Choroid plexus epithelial cell (primary cell): ENCODE measurements at places on chromosomes 6 and 20.

- DNase-seq = peak; percentile 54
Observed at GRCh38 chr6:127879685-127880084, 21.2 kb downstream of the THEMIS start.

DNA sequence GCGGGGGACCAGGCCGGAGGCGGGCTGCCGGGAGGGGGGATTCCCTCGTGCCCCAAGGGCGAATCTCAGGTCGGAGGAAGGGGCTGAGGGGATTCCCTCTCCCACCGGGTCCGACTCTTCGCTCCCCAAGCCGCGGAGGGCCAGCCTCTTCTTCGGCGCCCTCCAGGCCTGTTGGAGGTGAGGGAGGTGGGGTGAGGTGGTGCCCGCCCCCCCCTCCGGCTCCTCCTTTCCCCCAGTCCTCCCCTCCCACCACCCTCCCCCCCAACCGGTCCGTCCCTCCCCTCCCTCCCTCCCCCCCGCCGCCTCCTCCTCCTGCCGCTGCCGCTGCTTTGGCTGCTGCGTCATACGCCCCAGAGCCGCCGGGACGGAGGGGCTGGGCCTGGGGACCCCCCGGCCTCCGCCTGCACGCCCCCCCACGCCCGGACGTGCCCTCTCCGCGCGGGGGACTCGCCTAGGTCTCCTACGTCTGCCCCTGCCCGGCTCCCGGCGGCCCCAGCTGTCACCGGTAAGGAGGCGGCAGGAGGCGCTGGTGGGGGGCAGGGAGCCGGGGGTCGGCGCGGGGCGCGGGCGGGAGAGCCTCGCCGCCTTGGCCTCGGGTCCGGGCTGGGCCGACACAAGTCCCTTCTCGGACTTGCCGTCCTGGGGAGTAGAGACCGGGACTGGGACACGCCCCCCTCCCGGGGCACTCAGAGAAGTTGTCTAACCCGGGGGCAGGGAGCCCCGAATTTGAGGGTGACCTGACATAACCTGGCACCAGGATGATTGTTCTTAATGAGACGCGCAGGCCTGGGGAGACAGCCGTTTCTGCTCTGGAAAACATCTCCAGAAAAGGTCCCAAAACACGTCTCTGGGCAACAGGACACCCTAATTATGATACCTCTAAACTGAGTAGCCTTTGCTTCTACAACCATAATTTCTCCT is at the start of gene PHF1:
Gene PHF1 (plus strand): TSS at position 304 of the 921 bp plus-strand sequence. CDS start 1,250 bp downstream, outside the sequence.
- peak; percentile 88 for DNase-seq

GRCh38 chr6:23537828-23538227 is 588.2 kb upstream of the NRSN1 start:
- no peak for DNase-seq

GRCh38 chr6:117298941-117299340 is 33.6 kb downstream of the VGLL2 start:
- DNase-seq = no peak

GRCh38 chr6:126198631-126199030 is 141.3 kb upstream of the CENPW start:
- DNase-seq = no peak

GRCh38 chr6:142026471-142026870 is 106.3 kb upstream of the GJE1 start:
- DNase-seq = no peak

GRCh38 chr6:144912474-144912873 is 627.3 kb downstream of the UTRN start:
- peak; percentile 76 for DNase-seq

- DNase-seq = no peak
Observed at GRCh38 chr6:148140772-148141557, 201.7 kb upstream of the SASH1 start.

- DNase-seq = no peak
Observed at GRCh38 chr6:170073846-170074245, 217.0 kb downstream of the DLL1 start.

DNA sequence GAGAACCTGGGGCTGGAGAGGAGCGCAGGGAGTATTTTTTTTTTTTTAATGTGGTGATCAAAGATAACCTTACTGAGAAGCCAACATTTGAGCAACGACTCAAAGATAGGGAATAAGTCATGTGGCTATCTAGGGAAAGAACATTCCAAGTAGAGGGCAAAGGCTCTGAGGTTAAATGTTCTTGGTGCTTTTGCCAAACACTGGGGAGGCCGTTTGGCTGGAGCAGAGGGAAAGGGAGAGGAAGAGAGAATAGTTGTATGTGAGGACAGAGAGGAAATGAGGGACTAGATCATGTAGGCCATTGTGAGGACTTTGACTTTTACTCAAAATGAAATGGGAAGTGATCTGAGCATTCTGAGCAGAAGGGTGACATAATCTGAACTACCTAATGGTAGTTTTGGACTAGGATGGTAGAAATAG is 27.8 kb downstream of the ACSS2 start:
- DNase-seq = peak; percentile 13

- DNase-seq = no peak
Observed at GRCh38 chr6:1626481-1626880, 16.8 kb downstream of the FOXC1 start.

GRCh38 chr20:62655282-62656196 is 13.2 kb downstream of the SLCO4A1 start:
- peak; percentile 3 for DNase-seq

DNA sequence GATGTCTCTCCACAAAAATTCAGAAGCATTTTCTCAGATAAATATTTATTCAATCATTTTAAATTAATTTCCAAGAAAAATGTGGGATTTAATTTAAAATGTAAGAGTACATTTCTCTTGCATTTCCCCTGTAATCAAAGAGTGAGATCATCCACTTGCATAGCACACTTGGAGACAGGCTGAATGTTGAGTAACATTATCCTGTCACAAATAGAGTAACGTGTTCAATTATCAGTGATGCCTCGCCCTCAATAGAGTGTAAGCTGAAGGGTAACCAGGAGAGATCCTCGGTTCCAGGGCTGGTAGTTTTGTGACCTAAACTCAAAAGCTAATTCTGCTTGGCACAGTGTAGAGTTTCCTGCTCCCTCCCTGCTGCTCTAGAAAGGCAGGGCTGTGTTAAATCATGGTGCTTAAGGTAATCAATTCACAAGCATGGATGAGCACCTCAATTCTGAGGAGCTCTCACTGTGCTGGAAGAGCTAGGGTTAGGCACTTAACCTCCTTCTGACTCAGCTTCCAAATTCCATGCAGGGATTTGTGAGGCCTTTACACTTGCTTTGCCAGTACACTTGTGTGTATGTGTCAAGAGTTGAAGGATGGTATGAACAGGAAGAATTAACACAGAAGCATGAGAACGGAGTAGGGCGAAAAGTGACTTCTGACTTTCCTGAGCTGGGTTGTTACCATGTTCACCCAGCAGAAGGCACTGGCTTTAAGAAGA is 56.6 kb downstream of the MMUT start:
- no peak for DNase-seq

DNA sequence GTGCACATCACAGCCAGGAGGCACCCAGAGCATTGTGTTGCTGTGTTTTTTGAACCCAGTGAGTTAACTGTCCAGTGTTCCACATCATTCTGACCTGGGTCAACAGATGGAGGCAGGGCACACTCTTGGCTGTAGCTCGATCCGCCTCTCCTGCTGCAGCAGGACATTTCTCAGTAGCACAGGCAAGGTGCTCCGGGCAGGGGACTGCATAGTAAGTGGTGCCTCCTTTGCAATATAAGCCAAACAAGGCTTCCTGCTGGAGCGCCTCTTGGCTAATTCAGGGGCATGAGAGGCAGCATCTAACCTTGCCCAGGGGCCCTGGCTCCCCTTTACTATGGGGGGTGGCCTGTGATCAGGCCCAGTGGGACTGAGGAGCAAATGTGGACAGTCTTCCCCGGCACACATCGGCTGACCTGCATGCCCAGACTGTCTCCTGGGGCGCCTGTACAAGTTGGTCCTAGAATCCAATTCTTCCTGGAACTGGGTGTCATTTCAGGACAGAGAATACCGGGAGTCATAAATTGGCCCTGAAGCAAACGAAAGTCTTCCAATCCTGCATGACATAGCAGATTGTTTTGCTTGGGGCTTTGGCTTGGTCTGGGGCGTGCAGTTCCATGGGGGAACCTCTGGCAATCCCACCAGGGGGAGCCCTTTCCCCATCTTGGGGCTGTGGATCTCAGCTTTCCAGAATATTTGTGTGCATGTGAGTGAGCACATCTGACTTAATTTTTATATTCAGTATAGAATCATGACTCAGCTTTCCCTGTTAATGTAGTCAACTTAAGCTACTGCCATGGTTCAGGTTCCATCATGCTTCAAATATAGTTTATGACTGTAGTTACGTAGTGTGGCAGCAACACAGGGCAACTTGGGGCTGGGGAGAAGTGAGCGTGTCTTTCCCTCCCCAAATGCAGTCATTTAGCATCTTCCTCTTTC is 56.0 kb upstream of the DDR1 start:
- DNase-seq = peak; percentile 93

- peak; percentile 52 for DNase-seq
Observed at GRCh38 chr6:132236744-132237143, 164.5 kb downstream of the MOXD1 start.

GRCh38 chr6:13846841-13847240 is 32.5 kb upstream of the MCUR1 start:
- no peak for DNase-seq

DNA sequence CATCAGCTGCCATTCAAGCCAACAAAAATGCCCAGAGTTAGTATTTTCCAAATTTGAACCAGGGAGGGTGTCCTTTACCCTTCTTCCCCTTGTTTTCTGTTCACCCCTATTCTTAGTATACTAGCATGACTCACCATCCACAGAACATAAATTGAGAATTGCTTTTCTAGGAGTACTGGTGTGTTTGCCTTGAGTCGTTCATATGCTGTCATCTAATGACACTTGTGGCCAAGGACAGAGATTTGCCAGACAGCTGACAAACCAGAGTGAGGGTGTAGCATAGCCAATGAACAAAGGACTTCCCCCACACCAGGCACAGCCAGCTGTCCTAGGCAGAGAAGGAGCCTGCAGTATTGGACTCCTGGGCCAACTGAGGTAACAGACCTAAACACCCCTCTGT is 62.2 kb downstream of the FILIP1 start:
- DNase-seq = peak; percentile 51

GRCh38 chr6:118913161-118913560 is 19.2 kb downstream of the ASF1A start:
- no peak for DNase-seq

DNA sequence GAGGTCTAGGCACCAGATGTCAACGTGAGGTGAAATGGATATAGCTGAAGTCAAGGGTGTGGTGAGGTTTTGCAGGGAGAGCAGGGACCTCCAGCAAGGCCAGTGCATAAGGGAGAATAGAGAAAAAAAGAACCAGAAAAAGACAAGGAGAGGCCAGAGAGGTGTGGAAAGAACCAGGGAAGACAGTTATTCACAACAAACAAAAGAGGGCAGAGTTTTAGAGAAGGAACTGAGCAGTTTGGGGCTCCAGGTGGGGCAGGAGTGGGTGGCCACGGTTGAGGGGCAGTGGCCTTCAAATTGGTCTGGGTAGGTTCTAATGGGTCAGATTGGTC is 11.6 kb upstream of the NQO2 start:
- no peak for DNase-seq

GRCh38 chr6:157021993-157022740 is 245.0 kb downstream of the ARID1B start:
- DNase-seq = peak; percentile 96

- no peak for DNase-seq
Observed at GRCh38 chr6:20055916-20056315, 156.4 kb downstream of the MBOAT1 start.

DNA sequence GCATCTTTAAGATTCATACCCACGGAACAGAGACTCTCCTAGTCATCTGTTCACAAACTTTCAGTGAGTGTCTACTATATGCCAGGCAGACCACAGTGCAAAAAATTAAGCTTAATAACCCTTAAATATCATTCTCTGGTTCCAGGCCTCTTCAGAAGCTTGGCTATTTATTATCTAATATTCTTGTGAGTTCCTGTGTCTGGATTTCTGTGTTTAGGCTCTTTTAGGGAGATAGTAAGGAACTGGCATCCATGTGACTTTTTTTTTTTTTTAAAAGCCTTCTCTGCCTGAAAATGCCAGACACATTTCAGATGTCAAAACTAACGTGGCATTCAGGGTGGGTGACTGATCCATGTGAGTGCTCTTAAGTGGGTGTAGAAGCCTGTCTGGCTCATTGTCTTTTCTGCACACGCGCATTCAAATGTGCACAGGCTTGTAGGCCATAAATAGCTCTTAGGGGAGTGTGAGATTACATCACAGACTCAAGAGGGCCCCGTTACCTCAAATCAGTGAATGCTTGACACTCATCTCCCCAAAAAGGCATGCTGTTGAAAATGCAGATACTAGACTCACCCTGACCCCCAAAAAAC is 141.9 kb downstream of the GMPR start:
- no peak for DNase-seq

GRCh38 chr20:49853640-49854039 is 41.0 kb downstream of the SLC9A8 start:
- DNase-seq = peak; percentile 89

- no peak for DNase-seq
Observed at GRCh38 chr6:11769244-11769643, 9.4 kb downstream of the ADTRP start.

- DNase-seq = peak; percentile 6
Observed at GRCh38 chr6:22447249-22448196, 121.8 kb upstream of the HDGFL1 start.

DNA sequence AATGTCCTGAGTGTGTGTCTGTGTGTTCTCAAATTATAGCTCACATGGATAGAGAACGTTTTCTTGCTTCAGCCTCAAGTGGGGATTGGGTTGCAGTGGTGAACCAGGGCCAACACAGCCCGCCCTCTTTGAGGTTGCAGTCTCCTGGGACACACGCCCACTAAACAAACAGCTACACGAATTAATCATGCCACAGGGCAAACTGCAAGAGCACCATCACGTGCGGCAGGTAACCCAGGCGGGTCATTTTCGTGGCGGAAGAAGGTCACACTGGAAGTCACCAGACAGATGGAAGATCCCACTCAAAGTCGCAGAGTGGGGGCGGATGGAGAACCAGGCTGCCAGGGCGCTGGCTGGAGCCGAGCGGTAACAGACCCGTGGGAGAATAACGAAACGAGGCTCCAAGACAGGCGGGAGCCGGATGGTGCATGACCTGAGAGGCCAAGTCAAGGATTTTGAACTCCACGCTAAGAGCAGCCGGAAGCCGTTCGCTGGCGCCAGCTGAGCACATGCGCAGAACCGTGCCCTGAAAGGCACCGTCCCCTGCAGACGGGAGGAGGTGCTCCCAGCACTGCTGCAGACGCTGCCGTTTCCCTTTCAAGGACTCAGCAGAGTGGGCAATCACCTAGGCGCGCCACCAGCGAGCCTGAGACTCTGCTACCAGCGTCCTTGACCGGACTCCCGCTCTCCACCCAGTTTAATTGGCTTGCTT is 10.7 kb downstream of the DLL1 start:
- peak; percentile 21 for DNase-seq

DNA sequence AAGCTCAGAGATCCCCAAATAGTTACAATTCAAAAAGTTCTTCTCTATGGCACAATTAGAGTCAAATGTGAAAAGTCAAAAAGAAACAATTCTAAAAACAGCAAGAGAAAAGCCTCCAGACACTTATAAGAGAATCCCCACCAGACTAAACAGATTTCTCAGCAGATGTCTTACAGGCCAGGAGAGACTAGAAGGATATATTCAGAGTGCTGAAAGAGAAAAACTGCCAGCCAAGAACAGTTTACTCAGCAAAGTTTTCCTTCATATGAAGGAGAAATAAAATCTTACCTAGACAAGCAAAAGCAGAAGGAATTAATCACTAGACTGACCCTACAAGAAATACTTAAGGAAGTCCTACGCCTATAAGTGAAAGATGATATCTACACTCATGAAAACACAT is 176.1 kb upstream of the OPRM1 start:
- DNase-seq = no peak
